Right lung (tissue), 10 donors: ENCODE measurements at places on chromosomes 11 and 22. TPM values are rescaled to one million over a fixed set of nuclear protein-coding genes. Genes with fewer than 3 reads are reported as not detected.

DNA sequence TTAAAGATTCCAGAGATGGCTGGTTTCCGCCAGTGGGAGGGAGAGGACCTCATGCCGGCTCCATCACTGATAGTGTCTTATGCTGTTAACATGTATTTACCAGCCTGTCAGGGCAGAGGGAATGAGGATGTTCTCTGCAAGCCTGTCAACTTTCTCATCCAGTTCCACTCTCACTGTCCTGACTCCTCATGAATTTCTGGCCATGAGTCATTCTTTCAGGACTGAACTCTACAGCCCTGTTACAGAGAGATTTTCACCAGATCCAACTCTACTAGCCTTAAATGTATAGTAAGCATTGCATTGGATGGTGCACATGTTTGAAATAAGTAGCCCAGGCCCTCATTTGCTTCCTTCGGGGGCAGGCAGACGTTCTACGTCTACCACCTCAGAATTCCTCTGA, 387.7 kb downstream of the TMEM135 start:
- no peak for DNase-seq

OTOG gene
- polyA plus RNA-seq: 0.21 TPM

- DNase-seq: no peak
Measured at GRCh38 chr11:66311470-66311964, 5.3 kb downstream of the CD248 start.

- no peak for DNase-seq
Measured at GRCh38 chr11:32044158-32044863, 46.6 kb upstream of the RCN1 start.

CHST1 gene
- 5.0 TPM for polyA plus RNA-seq
